ENCODE measurements at places on chromosomes 1 and 21.

GRCh38 chr21:40658311-40658710 lies 188.6 kb downstream of the DSCAM start:
- DNase-seq, result no peak

- no peak for DNase-seq
These were observed 12.6 kb downstream of the RSPO1 start for GRCh38 chr1:37622131-37622530.

- DNase-seq, result no peak
These were observed 231.0 kb upstream of the KAZN start for GRCh38 chr1:14367451-14367850.

GRCh38 chr1:18948913-18949685 lies 7.4 kb downstream of the IFFO2 start:
- DNase-seq, result no peak

DNA sequence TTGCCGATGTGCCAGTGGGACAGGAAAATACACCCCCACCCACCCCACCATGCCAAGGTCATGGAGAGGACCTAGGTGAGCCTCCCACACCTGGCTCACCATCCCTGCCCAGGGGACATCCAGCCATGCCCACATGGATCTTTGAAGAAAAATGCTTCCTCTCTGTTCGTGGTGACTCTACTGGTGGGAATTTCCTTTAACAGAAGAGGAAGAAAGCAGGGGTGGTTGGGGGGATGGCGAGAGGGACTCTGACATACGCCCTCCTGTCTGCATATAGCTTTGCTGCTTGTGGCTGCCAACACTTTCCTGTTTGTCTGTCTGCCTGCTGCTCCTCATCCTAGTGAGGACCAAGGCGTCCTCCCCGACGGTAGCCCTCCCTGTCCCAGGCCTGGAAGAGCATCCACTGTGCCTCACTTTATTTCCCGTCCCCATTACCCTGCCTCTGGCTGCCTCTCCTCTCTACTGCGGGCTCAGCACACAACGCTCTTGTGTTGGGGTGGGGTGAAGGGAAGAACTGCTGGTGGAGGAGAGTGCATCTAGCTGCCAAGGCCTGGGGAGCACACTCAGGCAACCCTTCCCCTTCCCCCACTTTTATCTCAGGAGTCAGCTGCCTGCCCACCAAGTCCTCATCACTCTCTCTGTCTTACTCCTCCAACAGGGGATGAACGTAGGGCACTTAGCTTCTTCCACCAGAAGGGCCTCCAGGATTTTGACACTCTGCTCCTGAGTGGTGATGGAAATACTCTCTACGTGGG lies 2.5 kb downstream of the SEMA4A start:
- no peak for DNase-seq
